ENCODE measurements at places on chromosomes 3 and 15. TPM values are rescaled to one million over a fixed set of nuclear protein-coding genes. Genes with fewer than 3 reads are reported as not detected.

The MEX3B gene
- total RNA-seq: 15.7 TPM

The IDH2 gene
- 64.0 TPM for total RNA-seq

The TMEM207 gene
- total RNA-seq: not detected

The AHSG gene
- total RNA-seq: not detected

The CHST13 gene
- total RNA-seq: 8.4 TPM

The NAALADL2 gene
- 2.6 TPM for total RNA-seq

The HYKK gene
- total RNA-seq: 5.0 TPM

The SLC51B gene
- total RNA-seq: not detected

The PROS1 gene
- 4.1 TPM for total RNA-seq

The CCR9 gene
- not detected for total RNA-seq

The SCG5 gene
- 48.1 TPM for total RNA-seq

The PLOD2 gene
- total RNA-seq: 30.5 TPM

The GOLGA6L10 gene
- not detected for total RNA-seq

The ZDHHC23 gene
- 14.8 TPM for total RNA-seq

The ZBTB20 gene
- 2.6 TPM for total RNA-seq

The LRTM1 gene
- total RNA-seq: not detected

The SLC35G2 gene
- 8.8 TPM for total RNA-seq

The P2RY14 gene
- total RNA-seq: not detected

The ATP10A gene
- total RNA-seq: 0.97 TPM

The MCF2L2 gene
- 9.0 TPM for total RNA-seq

The SHF gene
- 15.6 TPM for total RNA-seq

The PIGZ gene
- total RNA-seq: not detected

The DPPA2 gene
- total RNA-seq: 9.3 TPM

The RASGRP1 gene
- 1.2 TPM for total RNA-seq

The SLC12A1 gene
- total RNA-seq: 0.19 TPM

The SLC24A5 gene
- total RNA-seq: not detected

The GREM1 gene
- 0.12 TPM for total RNA-seq

All from GM23338 (cell line).